Activated naive CD8-positive, alpha-beta T cell treated with anti-CD3 and anti-CD28 coated beads, Interleukin-2, amount 50 U/mL, for 24 hours (primary cell): ENCODE measurements at places on chromosomes 5 and 9.

- DNase-seq: no peak
- no peaks in the 10 kb centered on the region for H3K4me1 ChIP-seq
- H3K27ac ChIP-seq: no peak overlapping the region
- no peaks in the 10 kb centered on the region for H3K36me3 ChIP-seq
- no peaks in the 10 kb centered on the region for H3K27me3 ChIP-seq
- no peak overlapping the region for H3K4me3 ChIP-seq
Observed at GRCh38 chr9:134206311-134207300, 42.2 kb upstream of the RNU6ATAC start.

GRCh38 chr9:127723444-127723843 is 7.6 kb downstream of the TTC16 start:
- no peaks in the 10 kb centered on the region for H3K36me3 ChIP-seq
- DNase-seq: no peak
- H3K4me1 ChIP-seq: peaks cover 22% of the 10 kb centered on the region
- H3K4me3 ChIP-seq: no peak overlapping the region
- no peak overlapping the region for H3K27ac ChIP-seq

DNA sequence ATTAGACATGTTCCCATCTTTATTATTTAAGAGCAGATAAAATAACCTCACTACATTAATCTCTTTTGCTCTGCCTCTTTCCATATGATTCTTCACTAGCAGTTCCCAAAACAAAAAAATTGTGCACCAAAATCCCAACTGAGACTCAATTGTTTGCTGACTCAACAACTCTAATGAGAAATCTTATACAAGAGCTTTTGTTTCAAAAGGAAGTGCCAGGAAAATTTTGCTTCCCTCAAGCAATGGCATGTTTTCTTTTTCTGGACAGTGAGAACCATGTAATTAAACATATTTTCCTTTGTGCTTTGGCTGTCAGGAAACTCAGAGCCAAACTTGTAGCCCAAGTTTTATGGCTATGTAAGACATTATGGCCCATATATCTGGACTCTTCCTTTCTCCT is 62.0 kb downstream of the TMC1 start:
- no peak overlapping the region for H3K4me3 ChIP-seq
- no peak overlapping the region for H3K27ac ChIP-seq
- H3K27me3 ChIP-seq: no peaks in the 10 kb centered on the region
- H3K4me1 ChIP-seq: peaks cover 41% of the 10 kb centered on the region
- no peak for DNase-seq
- H3K36me3 ChIP-seq: no peaks in the 10 kb centered on the region

GRCh38 chr5:592158-592557 is 20.0 kb upstream of the CEP72 start:
- H3K4me3 ChIP-seq: no peak overlapping the region
- H3K27me3 ChIP-seq: peaks cover 33% of the 10 kb centered on the region
- DNase-seq: no peak
- H3K4me1 ChIP-seq: peaks cover 5% of the 10 kb centered on the region
- no peak overlapping the region for H3K27ac ChIP-seq

GRCh38 chr9:116494815-116495634 is 192.1 kb upstream of the TRIM32 start:
- no peaks in the 10 kb centered on the region for H3K4me1 ChIP-seq
- no peaks in the 10 kb centered on the region for H3K36me3 ChIP-seq
- H3K27ac ChIP-seq: no peak overlapping the region
- DNase-seq: peak; percentile 29
- H3K4me3 ChIP-seq: no peak overlapping the region
- no peaks in the 10 kb centered on the region for H3K27me3 ChIP-seq

DNA sequence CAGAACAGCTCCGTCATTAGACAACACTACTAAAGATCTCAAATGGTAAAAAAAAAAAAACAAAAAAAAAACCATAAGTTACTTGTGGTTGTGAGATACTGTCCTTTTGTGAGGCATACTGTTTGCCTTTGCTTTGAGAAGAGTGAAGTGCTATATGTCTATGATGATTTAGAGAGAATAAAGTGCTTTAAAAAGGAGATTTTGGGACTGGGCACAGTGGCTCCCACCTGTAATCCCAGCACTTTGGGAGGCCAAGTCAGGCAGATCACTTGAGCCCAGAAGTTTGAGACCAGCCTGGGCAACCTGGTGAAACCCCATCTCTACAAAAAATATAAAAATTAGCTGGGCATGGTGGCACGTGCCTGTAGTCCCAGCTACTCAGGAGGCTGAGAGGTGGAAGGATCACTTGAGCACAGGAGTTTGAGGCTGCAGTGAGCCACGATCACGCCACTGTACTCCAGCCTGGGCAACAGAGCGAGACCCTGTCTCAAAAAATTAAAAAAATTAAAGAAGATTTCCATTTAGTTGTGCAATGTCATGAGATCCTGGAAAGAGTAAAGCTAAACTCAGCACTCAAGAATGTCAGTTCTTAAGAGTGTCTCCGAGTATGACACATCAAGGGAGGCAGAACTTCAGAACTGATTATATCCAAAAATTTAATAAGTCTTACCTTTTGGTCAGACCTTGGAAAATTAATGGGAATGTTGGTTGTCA is 87.3 kb downstream of the PRDM6 start:
- no peak overlapping the region for H3K4me3 ChIP-seq
- no peak overlapping the region for H3K27ac ChIP-seq
- H3K36me3 ChIP-seq: no peaks in the 10 kb centered on the region
- no peaks in the 10 kb centered on the region for H3K27me3 ChIP-seq
- H3K4me1 ChIP-seq: no peaks in the 10 kb centered on the region

GRCh38 chr5:159091065-159091464 is 8.7 kb downstream of the EBF1 start:
- no peak overlapping the region for H3K4me3 ChIP-seq
- no peak overlapping the region for H3K27ac ChIP-seq
- DNase-seq: no peak
- peaks cover 11% of the 10 kb centered on the region for H3K4me1 ChIP-seq
- H3K36me3 ChIP-seq: no peaks in the 10 kb centered on the region
- peaks cover 8% of the 10 kb centered on the region for H3K27me3 ChIP-seq

DNA sequence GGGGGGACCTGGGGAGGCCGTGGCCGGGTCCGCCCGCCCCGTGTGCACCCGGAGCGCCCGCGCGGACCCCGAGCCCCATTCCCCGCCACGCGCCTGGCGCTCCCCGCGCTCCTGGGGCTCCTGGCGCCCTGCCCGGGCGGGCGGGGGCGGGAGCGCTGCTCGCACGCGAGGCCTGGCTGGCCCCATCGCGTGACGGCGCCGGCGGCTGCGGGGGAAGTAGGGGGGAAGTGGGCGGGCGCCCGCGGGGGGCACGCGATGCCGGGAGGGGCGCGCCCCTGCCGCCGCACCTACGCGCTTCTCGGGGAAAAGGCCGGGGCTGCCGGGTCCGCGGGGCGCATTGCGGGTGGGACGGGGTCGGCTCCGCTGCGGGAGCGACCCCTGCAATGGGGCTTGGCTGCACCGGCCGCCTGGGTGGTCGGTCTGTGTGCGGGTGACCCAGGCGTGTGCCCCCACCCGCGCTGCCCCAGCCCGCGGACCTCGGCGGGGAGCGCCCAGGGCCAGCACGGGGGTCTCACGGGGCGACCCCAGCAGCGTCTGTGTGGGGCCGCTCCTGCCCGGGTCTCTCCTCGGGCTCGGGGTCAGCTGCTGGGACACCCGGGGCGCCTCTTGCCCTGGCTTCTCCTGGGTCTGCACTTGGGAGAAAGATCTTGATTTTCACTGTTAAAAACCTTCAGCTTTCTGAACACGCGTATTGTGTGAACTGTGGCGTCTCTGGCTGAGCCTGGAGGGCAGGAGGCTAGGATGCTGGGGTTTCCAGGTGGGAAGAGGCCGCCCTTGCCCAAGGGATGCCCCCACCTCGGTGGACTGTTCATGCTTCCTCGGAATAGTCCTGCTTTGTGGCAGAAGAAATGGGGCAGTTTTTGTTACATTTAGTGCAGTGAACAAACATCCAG is 52.4 kb downstream of the AHRR start:
- H3K27ac ChIP-seq: peak overlapping the region; percentile 96
- H3K4me1 ChIP-seq: peaks cover 76% of the 10 kb centered on the region
- H3K4me3 ChIP-seq: peak overlapping the region; percentile 68
- DNase-seq: peak; percentile 80

GRCh38 chr5:74412066-74412465 is 228.5 kb downstream of the ENC1 start:
- H3K27me3 ChIP-seq: peaks cover 23% of the 10 kb centered on the region
- no peak overlapping the region for H3K27ac ChIP-seq
- H3K4me3 ChIP-seq: no peak overlapping the region
- no peaks in the 10 kb centered on the region for H3K36me3 ChIP-seq
- DNase-seq: no peak

DNA sequence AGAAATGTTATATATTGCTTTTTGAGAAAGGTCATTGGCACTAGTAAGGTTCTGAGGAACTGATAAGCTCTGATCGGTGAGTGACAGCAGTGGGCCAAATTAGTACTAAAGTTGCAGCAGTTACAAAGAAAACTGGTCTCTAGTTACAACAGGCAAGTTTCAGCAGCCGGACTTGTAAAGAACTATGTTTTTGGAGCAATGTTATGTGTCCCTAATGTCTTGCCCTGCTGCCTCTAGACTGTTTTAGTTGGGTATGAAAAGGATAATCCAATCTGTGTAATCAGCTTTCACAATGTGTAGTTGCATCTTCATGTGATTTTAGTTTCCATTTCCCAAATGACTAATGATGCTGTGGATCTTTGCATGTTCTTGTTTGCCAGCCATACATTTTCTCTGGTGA is 113.5 kb downstream of the CAMK4 start:
- no peak for DNase-seq
- no peaks in the 10 kb centered on the region for H3K36me3 ChIP-seq
- no peaks in the 10 kb centered on the region for H3K27me3 ChIP-seq
- peaks cover 70% of the 10 kb centered on the region for H3K4me1 ChIP-seq
- peak overlapping the region; percentile 84 for H3K27ac ChIP-seq

GRCh38 chr9:95008151-95008771 is 281.8 kb downstream of the AOPEP start:
- DNase-seq: no peak
- peaks cover 29% of the 10 kb centered on the region for H3K4me1 ChIP-seq
- no peak overlapping the region for H3K4me3 ChIP-seq
- no peak overlapping the region for H3K27ac ChIP-seq
- H3K27me3 ChIP-seq: peaks cover 22% of the 10 kb centered on the region
- no peaks in the 10 kb centered on the region for H3K36me3 ChIP-seq

DNA sequence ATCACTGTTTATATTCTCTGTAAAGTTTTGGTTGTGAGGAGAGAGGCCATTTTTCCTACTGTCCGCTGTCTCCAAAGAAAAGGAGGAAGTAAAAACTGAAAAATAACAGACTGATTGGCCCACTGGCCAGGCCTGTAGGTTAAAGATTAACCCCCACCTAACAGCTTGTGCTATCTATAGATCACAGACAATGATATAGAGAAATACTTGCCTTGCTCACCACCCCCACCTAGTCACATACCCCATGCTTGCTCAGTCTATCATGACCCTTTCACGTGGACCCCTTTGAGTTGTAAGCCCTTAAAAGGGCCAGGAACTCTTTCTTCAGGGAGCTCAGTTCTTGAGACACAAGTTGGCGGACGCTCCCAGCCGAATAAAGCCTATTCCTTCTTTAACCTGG is 357.4 kb downstream of the PRDM9 start:
- H3K4me1 ChIP-seq: no peaks in the 10 kb centered on the region
- no peak for DNase-seq
- no peaks in the 10 kb centered on the region for H3K36me3 ChIP-seq

GRCh38 chr9:121671612-121672155 is 20.2 kb downstream of the DAB2IP start:
- H3K4me3 ChIP-seq: no peak overlapping the region
- DNase-seq: no peak
- H3K27me3 ChIP-seq: peaks cover 16% of the 10 kb centered on the region
- no peak overlapping the region for H3K27ac ChIP-seq
- H3K4me1 ChIP-seq: no peaks in the 10 kb centered on the region
- no peaks in the 10 kb centered on the region for H3K36me3 ChIP-seq

DNA sequence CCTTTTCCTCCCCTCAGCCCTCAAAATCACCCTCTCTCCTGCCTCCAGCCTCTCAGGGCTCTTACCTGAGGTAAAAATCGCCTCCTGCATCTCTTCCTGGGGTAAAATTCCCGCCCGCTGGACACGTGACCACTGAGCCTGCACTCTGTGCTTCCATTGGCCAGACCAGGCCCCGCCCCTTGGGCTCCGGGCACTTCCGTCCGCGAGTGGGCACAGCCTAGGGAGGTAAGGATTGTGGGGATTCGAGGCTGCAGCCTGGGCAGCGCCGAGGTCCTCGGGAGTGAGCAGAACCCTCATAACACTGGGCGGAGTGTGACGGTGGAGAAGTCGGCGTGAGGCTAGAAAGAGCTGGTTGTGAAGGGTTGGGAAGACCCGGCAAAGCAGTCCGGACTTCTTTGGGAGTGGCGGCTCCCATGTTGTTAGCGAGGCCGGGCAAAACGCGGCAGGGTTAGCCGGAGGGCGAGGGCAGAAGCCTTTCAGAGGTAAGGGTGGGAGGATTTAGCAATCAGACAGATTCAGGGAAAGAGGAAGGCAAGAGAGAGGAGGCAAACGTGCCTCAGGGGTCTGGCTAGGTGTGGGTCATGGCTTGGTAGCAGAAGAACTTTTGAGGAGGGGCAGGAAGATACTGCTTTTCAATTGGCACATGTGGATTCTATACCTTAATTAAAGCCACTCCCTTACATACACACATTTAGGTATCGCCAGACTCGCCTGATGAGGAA is at the start of gene SHOC1:
Gene SHOC1, minus strand, starts transcription at position 103 of the 722 bp plus-strand sequence. CDS start 3,519 bp downstream, outside the sequence.
- no peak within 1 kb of the TSS for H3K27ac ChIP-seq
- no peak within 1 kb of the TSS for H3K4me3 ChIP-seq
- DNase-seq: no peak
- no peaks in the 10 kb centered on the region for H3K27me3 ChIP-seq
- H3K4me1 ChIP-seq: no peaks in the 10 kb centered on the region
- H3K36me3 ChIP-seq: no peaks in the 10 kb centered on the region

- no peak overlapping the region for H3K4me3 ChIP-seq
- no peaks in the 10 kb centered on the region for H3K4me1 ChIP-seq
- H3K27me3 ChIP-seq: no peaks in the 10 kb centered on the region
Observed at GRCh38 chr9:134960701-134961181, 43.0 kb upstream of the FCN1 start.

GRCh38 chr9:97938081-97938644 is at the start of gene HEMGN:
HEMGN (minus strand) TSS chr9:97938172; CDS start chr9:97938136, 36 bp downstream.
- peak; percentile 18 for DNase-seq
- H3K27me3 ChIP-seq: no peaks in the 10 kb centered on the region
- peak within 1 kb of the TSS; percentile 74 for H3K27ac ChIP-seq
- peaks cover 20% of the 10 kb centered on the region for H3K4me1 ChIP-seq

- no peak overlapping the region for H3K27ac ChIP-seq
- no peak overlapping the region for H3K4me3 ChIP-seq
- peaks cover 35% of the 10 kb centered on the region for H3K4me1 ChIP-seq
- no peak for DNase-seq
Observed at GRCh38 chr9:99066571-99066970, 38.3 kb upstream of the TGFBR1 start.

- H3K4me3 ChIP-seq: no peak overlapping the region
- H3K27me3 ChIP-seq: no peaks in the 10 kb centered on the region
Observed at GRCh38 chr5:17105744-17106418, 111.5 kb upstream of the BASP1 start.

- no peaks in the 10 kb centered on the region for H3K36me3 ChIP-seq
- H3K4me3 ChIP-seq: no peak overlapping the region
- H3K27ac ChIP-seq: no peak overlapping the region
- H3K27me3 ChIP-seq: peaks cover 2% of the 10 kb centered on the region
Observed at GRCh38 chr9:38737246-38737645, 17.3 kb upstream of the FAM240B start.

- H3K27me3 ChIP-seq: no peaks in the 10 kb centered on the region
- DNase-seq: no peak
- no peaks in the 10 kb centered on the region for H3K4me1 ChIP-seq
- H3K36me3 ChIP-seq: no peaks in the 10 kb centered on the region
Observed at GRCh38 chr5:40866844-40867243, 25.7 kb downstream of the CARD6 start.
